Posterior cingulate gyrus (tissue), 11 donors: ENCODE measurements at places on chromosomes 1 and 21.

- DNase-seq, result no peak
These were observed 57.9 kb upstream of the GJB5 start for GRCh38 chr1:34696981-34697380.

DNA sequence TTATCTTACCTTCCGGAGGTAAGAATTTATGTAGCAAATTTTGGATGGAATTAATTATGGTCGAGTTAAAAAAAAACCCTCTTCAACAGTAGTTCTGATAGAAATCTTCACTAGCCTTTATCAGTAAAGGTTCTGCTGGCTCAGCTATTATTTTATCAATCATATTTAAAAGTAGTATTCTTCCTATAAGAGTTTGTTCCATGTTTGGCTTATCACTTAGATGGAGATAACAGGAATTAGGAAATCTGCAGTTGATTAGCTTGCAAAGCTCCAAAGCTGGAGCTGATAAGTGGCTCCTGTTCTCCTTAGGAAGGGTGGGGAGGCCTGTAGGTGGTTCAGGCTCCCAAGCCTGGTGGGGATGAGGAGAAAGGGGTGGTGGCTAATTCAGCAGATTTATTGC lies 31.5 kb upstream of the DUSP10 start:
- DNase-seq, result no peak

GRCh38 chr1:28956038-28956464 lies 41.7 kb downstream of the EPB41 start:
- DNase-seq, result no peak

DNA sequence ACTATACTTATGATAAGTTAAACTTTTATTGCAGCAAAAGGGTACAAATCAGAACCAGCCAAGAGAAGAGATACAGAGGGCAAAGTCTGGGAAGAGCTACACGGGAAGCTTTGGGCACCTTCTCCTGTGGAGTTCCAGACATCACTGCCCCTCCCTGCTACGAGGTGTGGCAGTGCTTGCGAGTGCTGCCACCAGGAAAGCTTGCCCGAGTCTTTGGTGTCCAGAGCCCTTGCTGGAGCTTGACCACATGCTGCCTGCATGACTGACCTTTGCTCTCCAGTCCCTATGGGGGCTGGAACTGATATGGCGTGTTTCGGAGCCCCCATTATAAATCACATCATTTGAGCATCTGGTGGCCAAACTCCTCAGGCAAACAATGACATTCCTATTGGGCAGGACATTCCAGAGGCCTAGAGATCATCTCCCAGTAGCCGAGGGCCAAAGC lies 23.4 kb downstream of the PLEKHO1 start:
- DNase-seq, result no peak

DNA sequence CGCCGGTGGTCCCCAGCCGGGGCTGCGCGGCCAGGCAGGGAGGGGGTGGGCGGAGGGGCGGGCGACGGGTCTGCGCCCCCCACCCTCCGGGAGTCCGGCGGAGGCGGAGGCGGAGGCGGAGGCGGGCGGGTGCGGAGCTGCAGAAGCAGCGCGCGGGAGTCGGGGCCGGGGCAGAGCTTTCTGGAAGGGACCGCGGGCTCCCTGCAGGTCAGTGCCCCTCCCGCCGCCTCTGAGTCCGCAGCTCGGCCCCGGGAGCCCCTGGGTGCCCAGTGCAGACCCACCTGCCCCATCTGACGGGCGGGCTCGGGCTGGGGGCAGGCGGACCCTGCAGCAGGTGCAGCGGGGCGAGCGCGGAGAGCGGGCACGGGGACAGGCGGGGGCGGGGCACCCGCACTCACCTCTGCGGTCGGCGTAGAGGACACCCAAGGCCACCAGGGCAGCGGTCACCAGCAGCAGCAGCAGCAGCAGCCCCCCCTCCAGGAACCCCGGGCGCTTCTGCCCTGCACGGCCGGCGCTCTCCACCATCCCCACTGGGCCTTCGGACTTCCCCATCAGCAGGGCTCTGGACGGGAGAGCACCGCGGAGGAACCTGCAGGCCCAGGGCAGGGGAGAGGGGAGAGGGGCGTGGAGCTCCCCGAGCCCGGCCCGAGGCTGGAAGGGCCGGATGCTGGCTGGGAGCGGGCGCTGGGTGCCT lies 3.7 kb downstream of the MMEL1 start:
- no peak for DNase-seq

- no peak for DNase-seq
These were observed 25.7 kb downstream of the ERG start for GRCh38 chr21:38472412-38473108.

DNA sequence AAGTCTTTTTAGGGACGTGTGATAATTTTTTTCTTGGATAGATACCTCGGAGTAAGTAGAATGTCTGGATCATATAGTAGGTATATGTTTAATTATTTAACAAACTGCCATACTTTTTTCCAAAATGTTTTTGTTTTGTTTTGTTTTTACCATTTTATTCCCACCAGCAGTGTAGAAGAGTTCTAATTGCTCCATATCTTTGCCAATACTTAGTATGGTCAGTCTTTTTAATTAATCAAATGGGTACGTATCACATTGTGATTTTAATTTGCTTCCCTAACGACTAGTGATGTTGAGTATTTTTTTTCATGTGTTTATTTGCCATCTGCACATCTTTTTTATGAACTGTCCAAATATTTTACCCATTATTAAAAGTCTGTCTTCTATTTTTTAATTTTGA lies 23.6 kb upstream of the KCNJ6 start:
- DNase-seq, result no peak

- DNase-seq, result no peak
These were observed 108.9 kb downstream of the CAPN8 start for GRCh38 chr1:223556414-223557129.

DNA sequence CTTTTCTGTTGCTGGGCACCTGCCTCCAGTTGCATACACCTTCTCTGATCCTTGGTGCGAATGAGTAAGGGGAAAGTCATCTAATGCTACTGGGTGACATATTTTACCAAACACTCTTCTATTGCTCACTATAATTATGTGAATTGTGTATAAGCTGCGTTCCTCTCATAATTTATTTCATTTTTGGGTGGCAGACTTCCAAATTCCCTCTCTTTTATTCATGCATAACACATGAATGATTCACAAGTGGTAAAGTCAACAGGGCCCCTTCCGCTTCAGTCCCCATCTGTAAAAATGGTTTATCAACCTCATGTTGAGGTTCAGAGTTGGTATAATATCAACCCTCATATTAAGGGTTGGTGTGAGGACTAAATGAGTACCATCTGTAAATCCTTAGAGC lies 3.2 kb upstream of the QSOX1 start:
- no peak for DNase-seq

DNA sequence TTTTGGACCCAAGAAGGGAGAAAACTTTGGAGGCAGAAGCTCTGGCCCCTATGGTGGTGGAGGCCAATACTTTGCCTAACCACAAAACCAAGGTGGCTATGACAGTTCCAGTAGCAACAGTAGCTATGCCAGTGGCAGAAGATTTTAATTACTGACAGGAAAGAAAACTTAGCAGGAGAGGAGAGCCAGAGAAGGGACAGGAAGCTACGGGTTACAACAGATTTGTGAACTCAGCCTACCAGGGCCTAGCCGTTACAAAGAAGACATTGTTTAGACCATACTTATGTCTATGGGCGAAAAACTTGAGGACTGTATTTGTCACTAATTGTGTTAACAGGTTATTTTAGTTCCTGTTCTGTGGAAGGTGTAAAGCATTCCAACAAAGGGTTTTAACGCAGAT lies 10.4 kb upstream of the ACOT11 start:
- no peak for DNase-seq

DNA sequence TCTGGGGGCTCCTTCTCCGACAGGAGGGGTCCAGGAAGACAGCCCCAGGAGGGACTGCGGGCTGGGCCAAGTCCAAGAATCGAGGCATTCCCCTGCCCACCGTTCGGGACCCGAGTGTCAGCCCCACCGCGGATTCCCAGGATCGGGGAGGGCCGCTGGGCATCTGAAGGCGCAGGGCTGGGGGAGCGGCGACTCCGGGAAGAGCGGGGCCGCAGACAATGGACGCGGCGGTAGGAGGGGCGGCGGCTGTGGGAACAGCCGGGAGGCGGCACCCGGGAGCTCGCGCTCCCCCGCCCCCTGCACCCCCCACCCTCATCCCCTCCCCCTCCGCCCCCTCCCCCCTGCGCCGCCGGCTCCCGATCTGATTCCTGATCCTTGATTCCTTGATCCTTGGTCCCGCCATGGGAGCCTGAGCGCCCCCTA lies at the start of gene VANGL2:
VANGL2 (plus strand) TSS at position 342 of the 423 bp plus-strand sequence. CDS start 15,274 bp downstream, outside the sequence.
- DNase-seq, result peak; percentile 65

DNA sequence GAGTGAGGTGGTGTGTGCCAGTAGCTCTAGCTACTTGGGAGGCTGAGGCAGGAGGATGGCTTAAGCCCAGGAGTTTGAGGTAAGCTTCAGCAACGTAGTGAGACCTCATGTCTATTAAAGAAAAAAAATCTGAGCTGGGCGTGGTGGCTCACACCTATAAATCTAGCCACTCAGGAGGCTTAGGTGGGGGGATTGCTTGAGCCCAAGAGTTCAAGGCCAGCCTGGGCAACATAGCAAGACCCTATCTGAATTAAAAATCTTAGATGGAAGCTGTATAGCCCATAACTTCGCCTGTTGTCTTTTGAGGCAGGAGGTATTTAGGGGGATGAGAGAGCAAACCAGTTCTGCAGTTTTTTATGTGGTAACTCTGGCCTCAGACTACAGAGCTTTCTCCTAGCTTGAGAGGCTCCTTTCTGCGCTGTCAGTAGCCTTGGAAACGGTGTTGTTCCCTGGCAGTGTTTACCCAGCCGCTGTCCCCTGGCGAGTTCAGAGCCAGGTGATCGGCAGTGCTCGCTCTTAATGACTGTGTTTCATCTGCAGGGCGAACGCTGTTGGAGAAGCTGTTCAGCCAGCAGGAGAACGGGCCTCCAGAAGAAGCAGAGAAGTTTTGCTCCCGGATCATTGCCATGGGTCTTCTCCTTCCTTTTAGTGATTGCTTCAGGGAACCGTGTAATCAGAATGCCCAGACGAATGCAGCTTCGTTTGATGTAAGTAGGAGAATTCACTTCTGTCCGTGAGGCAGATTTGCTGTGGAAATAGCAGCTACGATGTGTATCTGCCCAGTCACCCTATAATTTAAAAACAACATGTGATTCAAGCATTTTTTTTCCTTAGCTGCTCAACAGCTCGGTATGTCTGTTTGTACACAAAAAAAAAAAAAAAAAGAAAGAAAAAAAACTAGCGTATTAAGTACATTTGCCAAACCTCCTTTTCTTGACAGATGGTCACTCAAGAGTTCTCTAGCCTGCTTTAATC lies 31.2 kb downstream of the FMN2 start:
- peak; percentile 23 for DNase-seq

DNA sequence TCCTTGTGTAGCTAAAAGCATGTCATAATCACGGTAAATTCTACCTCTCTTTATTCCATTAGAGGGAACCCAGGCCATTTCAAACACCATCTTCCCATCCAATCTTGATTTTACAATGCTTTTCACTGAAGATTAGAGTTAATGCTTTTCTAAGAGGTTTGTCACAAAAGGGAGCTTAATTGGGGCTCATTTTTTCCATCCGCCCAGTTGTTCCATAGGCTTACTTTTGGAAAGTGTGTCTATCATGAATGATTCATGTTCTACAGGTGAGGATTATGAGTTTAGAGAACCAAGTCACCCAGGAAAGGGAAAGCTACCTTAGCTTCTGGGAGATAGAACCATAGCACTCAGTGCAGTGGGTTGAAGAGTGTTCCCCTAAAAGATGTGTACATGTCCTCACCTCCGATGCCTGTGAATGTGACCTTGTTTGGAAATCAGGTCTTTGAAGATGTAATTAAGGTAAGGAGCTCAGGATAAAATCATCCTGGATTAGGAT lies 286.9 kb upstream of the RUNX1 start:
- no peak for DNase-seq

DNA sequence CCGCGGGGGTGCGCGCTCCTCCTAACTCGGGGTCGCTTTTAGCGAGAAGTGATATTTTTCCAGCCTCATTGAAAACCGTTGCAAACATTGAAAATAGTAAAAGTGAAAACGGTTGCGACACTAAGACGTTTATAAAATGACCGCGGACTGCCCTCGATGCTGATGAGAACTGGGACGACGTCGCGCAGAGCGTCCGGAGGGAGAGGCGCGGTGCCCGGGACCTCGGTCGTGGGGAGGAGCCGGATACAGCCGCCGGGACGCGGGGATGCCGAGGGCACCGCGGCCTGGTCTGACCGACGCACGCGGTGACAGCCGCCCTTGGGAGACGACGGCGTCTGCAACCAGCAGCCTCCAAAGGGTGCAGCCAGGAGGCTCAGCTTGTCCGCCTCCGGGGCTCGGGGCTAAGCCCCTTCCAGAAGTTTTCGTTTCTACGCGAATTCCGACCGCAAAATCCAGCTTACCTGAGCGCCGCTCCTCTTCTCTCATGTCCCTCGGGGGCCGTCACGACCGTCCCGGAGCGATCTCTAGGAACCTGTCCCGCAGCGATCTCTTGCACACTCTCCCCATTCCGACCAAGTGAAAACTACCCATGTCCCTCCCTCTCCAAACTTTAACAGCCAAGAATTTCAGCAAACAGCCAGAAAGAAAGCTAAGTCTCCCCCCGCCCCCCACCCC lies 144.4 kb upstream of the ETS2 start:
- DNase-seq, result no peak

GRCh38 chr1:61125263-61125662 lies 42.9 kb downstream of the NFIA start:
- DNase-seq, result no peak

DNA sequence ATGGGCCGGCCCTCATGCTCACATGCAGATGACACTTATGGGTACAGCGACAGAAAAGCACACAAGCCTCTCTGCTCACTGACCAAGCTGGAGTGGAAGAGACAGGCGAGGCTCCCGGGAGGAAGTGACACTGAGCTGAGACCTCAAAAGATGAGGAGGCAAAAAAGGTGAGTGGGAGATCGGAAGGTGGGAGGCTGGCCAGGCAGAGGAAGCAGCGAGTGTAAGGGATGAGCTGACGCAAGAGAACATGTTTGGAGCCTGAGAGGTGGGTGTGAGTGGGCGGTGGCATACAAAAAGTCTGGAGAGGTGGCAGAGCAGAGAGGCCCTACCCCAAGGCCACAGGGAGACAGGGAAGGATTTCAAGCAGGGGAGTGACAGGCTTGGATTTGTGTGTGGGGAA lies 18.2 kb upstream of the CDCP2 start:
- no peak for DNase-seq

GRCh38 chr1:23288201-23288600 lies 55.9 kb downstream of the HNRNPR start:
- no peak for DNase-seq

DNA sequence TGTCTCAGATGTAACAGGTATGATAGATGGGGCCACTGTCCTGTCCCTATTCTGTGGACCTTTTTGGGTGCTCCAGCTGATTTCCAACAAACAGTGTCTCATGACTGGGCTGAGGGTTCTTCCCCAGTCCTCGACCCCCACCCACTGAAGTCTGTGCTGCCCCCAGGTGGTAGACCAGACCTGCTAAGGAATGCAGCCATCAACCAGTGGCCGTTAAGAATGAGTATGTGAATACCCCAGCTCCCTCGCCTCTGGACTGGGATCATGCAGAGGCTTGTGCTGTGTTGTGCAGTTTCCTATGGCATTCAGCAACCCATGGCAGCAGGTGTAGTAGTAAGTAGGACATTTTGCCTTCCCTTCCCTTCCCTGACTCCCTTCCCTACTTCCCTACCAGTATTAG lies 183.1 kb upstream of the KAZN start:
- no peak for DNase-seq

- DNase-seq, result no peak
These were observed 4.6 kb downstream of the PEAR1 start for GRCh38 chr1:156898161-156898566.

GRCh38 chr1:67482733-67483482 lies 52.7 kb upstream of the SERBP1 start:
- DNase-seq, result no peak
